Activated CD4-positive, alpha-beta T cell treated with anti-CD3 and anti-CD28 coated beads, Interleukin-2, amount 50 U/mL, for 16 hours (primary cell): ENCODE measurements at places on chromosomes 7 and 10.

DNA sequence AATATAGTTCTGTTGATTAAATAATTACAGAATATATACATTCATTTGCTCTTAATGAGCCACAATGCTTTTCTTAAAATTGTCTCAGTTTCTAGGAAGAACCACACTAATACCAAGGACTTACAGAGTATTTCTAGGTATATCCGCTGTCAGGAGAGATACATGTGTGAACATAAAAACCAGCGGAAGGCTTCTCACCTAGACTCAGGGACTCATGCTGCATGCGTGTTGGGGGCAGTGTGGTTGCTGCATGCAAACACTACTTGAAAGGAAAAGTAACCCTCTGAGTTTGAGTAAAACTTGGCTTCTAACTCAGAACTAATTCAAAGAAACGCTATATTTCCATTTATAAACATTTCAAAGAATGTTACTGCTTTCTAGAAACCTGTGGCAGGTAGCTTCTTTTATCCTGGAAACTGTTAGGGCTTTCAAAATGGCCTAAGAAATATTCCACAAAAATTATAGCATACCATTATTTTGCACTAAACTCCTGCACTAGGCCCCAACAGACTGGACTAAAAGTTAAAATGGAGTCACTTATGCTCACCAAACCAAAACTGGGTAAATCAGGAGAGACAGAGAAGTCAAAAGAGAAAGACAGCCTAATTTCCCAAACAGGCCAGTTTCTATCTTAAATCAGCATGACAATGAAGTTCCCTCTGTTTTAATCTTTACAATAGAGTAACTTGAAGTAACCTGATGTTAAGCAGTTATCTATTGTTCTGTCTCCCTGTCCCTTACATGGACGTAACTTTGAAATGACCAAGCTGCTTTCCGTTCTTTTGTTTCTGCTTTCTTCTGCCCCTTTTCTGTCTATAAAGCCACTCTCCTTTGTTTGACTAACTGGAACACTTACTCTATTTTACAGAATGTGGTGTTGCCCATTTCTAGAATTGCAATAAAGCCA lies 95.2 kb upstream of the FAM133B start:
- peak; percentile 92 for DNase-seq

- no peak for DNase-seq
Observed at GRCh38 chr10:49071160-49071761, 44.1 kb downstream of the VSTM4 start.

- DNase-seq, result peak; percentile 51
Observed at GRCh38 chr7:157477550-157478212, 140.9 kb downstream of the DNAJB6 start.

DNA sequence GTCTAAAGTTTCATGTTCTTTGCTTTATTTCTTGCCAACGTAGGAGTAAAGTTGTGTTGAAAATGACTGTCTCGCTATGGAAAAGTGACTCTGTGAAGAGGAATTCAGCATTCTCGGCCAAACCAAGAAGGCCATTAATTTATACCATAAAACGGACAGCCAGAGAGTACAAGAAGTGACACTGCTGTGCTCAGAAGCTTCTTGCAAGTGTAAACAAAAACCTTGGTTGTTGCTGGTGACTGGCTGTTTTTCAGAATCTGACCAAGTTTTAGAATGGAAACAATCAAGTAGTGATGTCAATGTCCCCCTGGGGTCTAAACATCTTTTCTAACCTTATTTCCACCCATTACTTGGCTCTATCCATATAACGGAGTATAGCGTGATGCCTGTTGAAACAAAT lies 201.9 kb downstream of the INHBA start:
- no peak for DNase-seq

- no peak for DNase-seq
Observed at GRCh38 chr7:95027234-95027872, 120.0 kb downstream of the PPP1R9A start.

GRCh38 chr10:130003787-130004613 lies 39.9 kb upstream of the EBF3 start:
- no peak for DNase-seq

DNA sequence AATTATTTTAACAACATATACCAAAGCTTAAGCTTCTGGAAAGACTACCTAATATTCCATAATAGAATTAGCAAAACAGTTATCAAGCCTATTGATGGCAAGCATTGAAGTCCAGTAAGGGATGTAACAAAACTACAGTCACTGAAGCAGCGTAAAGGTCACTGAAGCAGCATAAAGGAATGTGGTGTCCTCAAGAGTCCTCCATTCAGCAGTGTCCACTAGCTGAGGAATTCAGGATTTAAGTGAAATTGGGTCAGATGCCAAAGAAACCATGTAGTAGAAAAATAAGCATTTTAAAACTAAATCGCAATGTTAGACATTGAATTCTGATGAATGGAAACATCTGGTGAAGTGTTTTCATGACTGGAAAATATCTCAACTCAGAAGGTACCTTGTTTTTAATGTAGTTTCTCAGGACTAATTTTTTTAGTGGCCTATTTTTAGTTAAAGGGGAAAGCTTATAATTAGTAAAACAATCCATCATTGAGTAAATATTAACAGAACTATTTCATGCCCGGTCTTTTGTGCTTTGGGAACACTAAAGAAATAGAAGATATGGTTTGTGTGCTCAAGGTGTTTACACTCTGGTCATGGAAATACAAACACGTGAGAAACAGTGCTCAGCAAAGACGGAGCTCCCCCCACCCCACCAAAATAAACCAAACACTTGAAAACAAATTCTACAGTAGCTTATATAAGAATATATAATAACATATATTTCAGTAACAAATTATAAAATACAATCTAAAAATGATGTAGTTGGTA lies 121.4 kb downstream of the CDK14 start:
- DNase-seq, result no peak

DNA sequence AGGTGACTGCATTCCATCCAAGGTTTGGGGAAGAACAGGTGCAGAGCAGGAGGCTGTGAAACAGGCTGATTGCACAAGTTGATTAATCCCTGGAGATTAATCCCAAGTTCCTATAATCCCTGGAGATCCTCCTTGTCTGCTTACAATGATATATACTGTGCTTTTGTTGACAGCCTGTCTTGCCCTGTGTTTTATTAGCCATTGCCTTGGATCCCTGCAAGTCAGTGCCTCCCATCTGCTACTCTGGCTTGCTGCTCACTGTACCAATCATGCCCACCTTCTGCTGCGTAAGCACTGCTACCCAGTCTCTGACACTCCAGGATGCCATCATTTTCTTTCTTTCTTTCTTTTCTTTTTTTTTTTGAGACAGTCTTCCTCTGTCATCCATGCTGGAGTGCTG lies 65.4 kb downstream of the ANKRD61 start:
- DNase-seq, result no peak

DNA sequence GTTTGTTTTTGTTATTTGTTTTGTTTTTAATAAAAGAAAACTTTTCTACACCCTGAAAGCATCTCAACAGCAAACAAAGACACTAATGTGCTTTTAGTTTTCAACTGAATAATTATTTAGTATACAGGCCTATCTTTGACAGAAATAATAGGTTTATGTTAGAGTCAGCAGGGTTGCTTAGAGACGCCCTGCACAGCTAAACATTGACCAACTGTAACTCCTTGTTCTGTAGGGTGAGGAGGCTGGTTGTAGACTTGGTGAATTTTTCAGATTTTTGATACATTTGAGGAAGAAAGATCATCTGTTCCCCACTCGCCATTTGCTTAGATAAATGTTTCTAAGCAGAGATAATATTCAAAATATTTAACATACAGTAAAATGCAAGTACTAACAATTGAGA lies 103.1 kb downstream of the CALCR start:
- no peak for DNase-seq

DNA sequence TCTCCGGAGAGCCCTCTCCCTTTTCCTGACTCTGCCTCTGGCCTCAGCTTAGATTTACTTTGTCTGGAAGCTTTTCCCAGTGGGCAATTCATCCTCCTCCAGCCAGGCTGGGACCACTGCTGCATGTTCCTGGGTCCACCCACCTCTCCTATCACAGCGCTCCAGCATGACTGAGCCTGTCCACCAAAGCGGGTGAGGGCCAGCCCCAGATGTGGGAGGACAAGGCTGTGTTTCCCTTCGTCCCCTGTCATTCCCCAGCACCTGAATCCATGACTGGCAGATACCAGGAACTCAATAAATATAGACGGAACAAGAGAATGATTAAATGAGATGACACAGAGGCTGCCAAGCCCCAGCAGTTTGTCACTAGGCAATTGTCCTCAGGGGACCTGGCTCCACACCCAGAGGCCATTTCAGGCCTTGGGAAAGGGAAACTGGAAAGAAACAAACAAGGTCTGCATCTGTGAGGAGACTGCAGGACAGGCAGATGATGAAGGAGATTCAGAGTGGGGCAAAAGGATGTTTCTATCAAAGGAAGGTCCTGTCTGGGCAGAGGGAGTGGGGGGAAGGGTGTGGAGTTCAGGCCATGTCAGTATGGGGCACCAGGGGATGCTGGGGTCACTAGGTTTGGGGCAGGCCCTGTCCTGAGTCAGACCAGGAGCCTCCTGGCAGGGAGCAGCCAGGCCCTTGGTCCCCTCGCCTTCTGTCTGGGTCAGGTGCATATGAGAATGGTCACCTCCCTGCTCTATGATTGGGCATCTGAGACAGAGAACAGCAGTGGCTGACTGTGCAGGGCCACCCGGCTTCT lies 576.4 kb downstream of the GRID1 start:
- DNase-seq, result no peak

DNA sequence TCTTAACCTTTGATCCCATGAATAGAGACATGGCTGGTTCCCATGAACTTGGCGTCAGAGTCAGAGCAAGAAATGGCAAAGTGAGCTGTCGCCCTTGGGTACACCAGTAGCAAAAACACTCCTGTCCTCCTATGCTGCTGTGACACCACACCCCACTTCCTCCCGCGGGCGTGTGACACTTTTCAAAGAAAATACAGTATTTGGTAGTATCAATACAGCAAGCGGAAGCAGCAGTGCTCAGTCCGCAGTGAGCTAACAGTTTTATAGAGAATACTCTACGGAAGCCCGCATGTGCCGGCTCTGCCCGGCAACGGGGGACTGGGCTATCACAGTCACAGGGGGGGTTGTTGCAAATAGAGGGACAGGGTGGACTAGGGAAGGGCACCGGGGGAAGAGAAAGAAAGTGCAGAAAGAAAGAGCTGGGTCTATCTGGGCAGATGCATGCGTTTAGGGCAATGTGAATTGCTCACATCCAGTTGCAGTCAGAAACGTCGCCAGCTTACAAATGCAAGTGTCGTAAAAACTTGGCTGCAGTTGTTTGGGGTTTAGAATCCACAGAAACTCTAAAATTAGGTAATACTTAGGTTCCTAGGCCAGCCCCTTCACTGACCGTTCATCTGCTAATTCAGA lies 49.8 kb downstream of the PRKCQ start:
- peak; percentile 81 for DNase-seq

DNA sequence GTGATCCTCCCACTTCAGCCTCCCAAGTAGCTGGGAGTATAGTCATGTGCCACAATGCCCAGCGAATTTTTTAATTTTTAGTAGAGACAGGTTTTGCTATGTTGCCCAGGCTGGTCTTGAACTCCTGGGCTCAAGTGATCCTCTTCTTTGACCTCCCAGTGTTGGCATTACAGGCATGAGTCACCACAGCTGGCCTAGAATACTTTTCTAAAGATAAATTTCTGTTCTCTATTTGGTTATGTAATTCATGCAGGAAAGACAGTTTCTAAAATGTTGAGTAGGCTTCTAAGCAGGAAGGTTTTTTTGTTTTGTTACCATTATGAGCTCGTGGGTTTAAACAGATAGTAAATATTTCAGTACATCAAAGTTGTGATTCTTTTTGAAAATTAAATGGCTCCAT lies 5.0 kb downstream of the RBAK start:
- DNase-seq, result no peak

- DNase-seq, result no peak
Observed at GRCh38 chr10:89185658-89186057, 21.5 kb downstream of the CH25H start.

GRCh38 chr7:131603932-131604331 lies 47.5 kb upstream of the PODXL start:
- no peak for DNase-seq

- DNase-seq, result no peak
Observed at GRCh38 chr7:130216750-130217149, 9.1 kb downstream of the SSMEM1 start.

DNA sequence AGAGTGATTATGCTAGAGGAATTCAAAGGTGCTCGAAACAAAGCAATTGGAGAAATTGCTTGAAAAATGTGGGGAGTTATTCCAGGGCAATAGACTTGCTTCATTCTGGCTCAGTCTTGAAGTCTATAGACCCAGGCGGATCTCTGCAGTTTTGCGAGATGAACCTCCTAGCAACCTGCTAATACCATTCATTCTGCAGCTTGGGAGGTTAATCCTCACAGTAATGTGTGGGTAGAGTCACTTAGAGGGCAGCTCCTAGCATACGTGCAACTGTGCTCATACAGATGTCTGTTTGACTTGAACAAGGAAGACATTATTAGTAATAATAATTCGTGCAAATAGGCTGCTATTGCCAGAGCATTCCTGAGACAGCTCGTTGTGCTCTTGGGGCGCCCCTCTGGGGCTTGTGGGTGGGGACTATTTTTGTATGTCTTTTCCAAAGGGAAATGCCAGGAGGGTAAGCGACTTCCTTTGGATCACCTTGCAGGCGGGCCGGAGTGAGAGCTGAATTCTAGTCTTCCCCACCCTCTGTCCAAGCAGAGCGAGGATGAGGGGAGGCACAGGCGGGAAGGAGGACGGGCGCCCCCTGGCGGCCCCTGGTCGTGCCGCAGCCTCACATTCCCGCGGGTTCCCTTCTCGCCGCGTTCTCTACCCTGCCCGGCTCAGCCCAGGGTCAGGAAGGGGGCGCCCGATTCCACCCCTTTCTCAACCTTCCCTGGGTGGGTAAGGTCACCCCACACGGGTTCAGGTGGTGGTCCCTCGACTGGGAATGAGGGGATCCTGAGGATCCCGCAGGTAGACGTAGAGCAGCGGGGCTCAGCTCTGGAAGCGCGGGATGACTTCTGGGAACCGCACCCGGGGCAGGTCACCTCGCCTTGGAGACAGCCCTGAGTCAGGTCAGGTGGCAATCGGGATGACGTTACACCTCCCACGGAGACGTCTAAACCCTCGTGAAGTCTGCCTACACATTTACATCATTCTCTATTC lies 241.5 kb downstream of the PHTF2 start:
- peak; percentile 53 for DNase-seq

DNA sequence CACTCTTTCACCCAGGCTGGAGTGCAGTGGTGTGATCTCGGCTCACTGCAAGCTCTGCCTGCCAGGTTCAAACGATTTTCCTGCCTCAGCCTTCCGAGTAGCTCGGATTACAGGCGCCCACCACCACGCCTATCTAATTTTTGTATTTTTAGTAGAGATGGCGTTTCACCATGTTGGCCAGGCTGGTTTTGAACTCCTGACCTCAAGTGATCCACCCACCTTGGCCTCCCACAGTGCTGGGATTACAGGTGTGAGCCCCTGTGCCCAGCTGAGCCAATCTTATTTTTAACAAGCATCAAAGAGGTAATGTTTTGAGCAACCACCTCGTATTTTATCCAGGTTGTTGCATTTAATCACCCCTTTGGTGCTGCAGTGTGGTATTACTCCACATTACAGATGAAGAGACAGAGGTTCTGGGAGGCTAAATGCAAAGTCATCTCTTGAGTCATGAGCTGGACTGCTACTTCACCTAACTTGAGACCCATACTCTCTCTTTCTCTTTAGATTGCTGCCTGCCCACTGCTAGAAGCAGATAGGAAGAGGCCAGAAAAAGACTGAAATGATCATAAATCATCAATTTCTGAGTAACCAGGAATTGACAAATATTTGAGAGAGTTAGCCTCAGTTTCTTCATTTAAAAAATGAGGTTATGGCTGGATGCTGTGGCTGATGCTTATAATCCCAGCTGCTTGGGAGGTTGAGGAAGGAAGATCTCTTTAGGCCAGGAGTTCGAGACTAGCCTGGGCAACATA lies 116.2 kb downstream of the CAMK1D start:
- peak; percentile 39 for DNase-seq
